Small intestine (tissue), 16 donors: ENCODE measurements at places on chromosomes 3 and 15.

GRCh38 chr3:56886314-56886713 lies 84.6 kb upstream of the ARHGEF3 start:
- DNase-seq = no peak

- no peak for DNase-seq
These were observed 940.9 kb downstream of the OTOL1 start for GRCh38 chr3:162437480-162437879.

DNA sequence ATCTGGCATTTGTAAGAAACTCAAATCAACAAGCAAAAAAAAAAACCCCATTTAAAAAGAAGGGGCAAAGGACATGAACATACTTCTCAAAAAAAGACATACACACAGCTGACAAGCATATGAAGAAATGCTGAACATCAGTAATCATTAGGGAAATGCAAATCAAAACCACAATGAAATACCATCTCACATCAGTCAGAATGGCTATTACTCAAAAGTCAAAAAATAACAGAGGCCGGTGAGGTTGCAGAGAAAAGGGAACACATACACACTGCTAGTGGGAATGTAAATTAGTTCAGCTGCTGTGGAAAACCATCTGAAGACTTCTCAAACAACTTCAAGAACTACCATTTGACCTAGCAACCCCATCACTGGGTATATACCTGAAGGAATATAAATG lies 199.4 kb upstream of the THBS1 start:
- no peak for DNase-seq

- DNase-seq = peak; percentile 47
These were observed 76.0 kb downstream of the ETFA start for GRCh38 chr15:76235186-76235826.

GRCh38 chr3:127787571-127788365 lies 34.5 kb downstream of the MGLL start:
- no peak for DNase-seq

- DNase-seq = no peak
These were observed 428.8 kb upstream of the C2CD4B start for GRCh38 chr15:62593681-62594399.
